ENCODE measurements at places on chromosomes 5 and 9. TPM values are rescaled to one million over a fixed set of nuclear protein-coding genes. Genes with fewer than 3 reads are reported as not detected.

The DELE1 gene
- 64.0 TPM for total RNA-seq

The TMEM252 gene
- total RNA-seq: not detected

The ACO1 gene
- total RNA-seq: 31.5 TPM

The ZFP37 gene
- total RNA-seq: 1.3 TPM

The PRDM9 gene
- total RNA-seq: not detected

The DND1 gene
- 0.92 TPM for total RNA-seq

The GPRIN1 gene
- total RNA-seq: 7.1 TPM

The FAM151B gene
- 1.8 TPM for total RNA-seq

The MAP1B gene
- total RNA-seq: 31.8 TPM

The ADGRV1 gene
- 0.69 TPM for total RNA-seq

The BAAT gene
- 0.55 TPM for total RNA-seq

The DOCK2 gene
- total RNA-seq: 2.3 TPM

The SLC25A2 gene
- total RNA-seq: not detected

The DEPDC1B gene
- total RNA-seq: 18.3 TPM

The EIF4E1B gene
- total RNA-seq: not detected

The SLC9A3 gene
- total RNA-seq: 2.4 TPM

The SLC46A2 gene
- total RNA-seq: not detected

The RMRP gene
- 7.0 TPM for total RNA-seq

The GABRB2 gene
- total RNA-seq: not detected

The ZNF484 gene
- 1.8 TPM for total RNA-seq

The PHF24 gene
- total RNA-seq: 0.10 TPM

The ADAMTSL2 gene
- not detected for total RNA-seq

The ANXA6 gene
- 36.3 TPM for total RNA-seq

The RNF208 gene
- total RNA-seq: 2.6 TPM

The ARPC5L gene
- total RNA-seq: 70.5 TPM

The RXFP3 gene
- total RNA-seq: not detected

The NMUR2 gene
- total RNA-seq: 0.09 TPM

The ELAVL2 gene
- not detected for total RNA-seq

The LAMC3 gene
- total RNA-seq: 2.1 TPM

The CSF2 gene
- total RNA-seq: 1.7 TPM

The S100Z gene
- total RNA-seq: not detected

The TAF11L14 gene
- total RNA-seq: not detected

The CCDC183 gene
- total RNA-seq: 0.16 TPM

The CMBL gene
- 22.1 TPM for total RNA-seq

The KIF12 gene
- total RNA-seq: 2.8 TPM

The TIGD6 gene
- 5.2 TPM for total RNA-seq

The LECT2 gene
- total RNA-seq: not detected

The NKD2 gene
- total RNA-seq: 18.5 TPM

The MEF2C gene
- 0.05 TPM for total RNA-seq

The GAPT gene
- not detected for total RNA-seq

The SLC6A19 gene
- total RNA-seq: 0.01 TPM

The IL4 gene
- not detected for total RNA-seq

The C9 gene
- not detected for total RNA-seq

The SV2C gene
- not detected for total RNA-seq

The TMEM174 gene
- total RNA-seq: not detected

The PRRT1B gene
- 0.70 TPM for total RNA-seq

All from A549 treated with CORT108297 at 1 μM for 4 hours (cell line).